Diencephalon (tissue), 1 donor: ENCODE measurements at places on chromosomes 7 and 10. TPM values are rescaled to one million over a fixed set of nuclear protein-coding genes. Genes with fewer than 3 reads are reported as not detected.

Gene TACC2
- total RNA-seq, result 21.2 TPM

Gene BBIP1
- 62.3 TPM for total RNA-seq

Gene RBP3
- total RNA-seq, result not detected

Gene SH2B2
- 10.8 TPM for total RNA-seq

Gene MRC1
- total RNA-seq, result 3.0 TPM

Gene COMMD3
- 36.0 TPM for total RNA-seq

Gene TCTN3
- total RNA-seq, result 25.8 TPM

Gene RPEL1
- not detected for total RNA-seq

Gene OR2A42
- under 0.01 TPM for total RNA-seq

Gene NPC1L1
- not detected for total RNA-seq

Gene IL2RA
- total RNA-seq, result not detected

Gene NUTM2E
- total RNA-seq, result 0.46 TPM

Gene EVX1
- not detected for total RNA-seq

Gene SVOPL
- 3.0 TPM for total RNA-seq

Gene LRRC4
- 21.2 TPM for total RNA-seq

Gene GALNT11
- total RNA-seq, result 81.4 TPM

Gene EXOC6
- 79.1 TPM for total RNA-seq

Gene CNPY1
- 0.46 TPM for total RNA-seq

Gene GJD4
- 0.23 TPM for total RNA-seq

Gene MYO1G
- total RNA-seq, result 0.46 TPM

Gene NKX2-3
- total RNA-seq, result not detected

Gene LBX1
- total RNA-seq, result not detected

Gene NANOS1
- 15.7 TPM for total RNA-seq

Gene EPO
- not detected for total RNA-seq

Gene VPS37D
- total RNA-seq, result 24.0 TPM

Gene TAS2R4
- total RNA-seq, result 4.4 TPM

Gene SLC26A5
- 0.46 TPM for total RNA-seq

Gene GRM3
- 153 TPM for total RNA-seq

Gene COL28A1
- total RNA-seq, result 1.4 TPM

Gene MYOZ1
- total RNA-seq, result 0.46 TPM

Gene TSPAN15
- total RNA-seq, result 10.6 TPM

Gene IDI2
- total RNA-seq, result not detected

Gene HEPACAM2
- 0.23 TPM for total RNA-seq

Gene FKBP6
- total RNA-seq, result not detected

Gene SAP25
- total RNA-seq, result not detected

Gene SLC12A9
- 27.9 TPM for total RNA-seq

Gene GHRHR
- 2.8 TPM for total RNA-seq

Gene HABP2
- total RNA-seq, result 0.23 TPM

Gene RBM17
- 52.1 TPM for total RNA-seq

Gene GRM8
- total RNA-seq, result 28.4 TPM

Gene NUDT13
- 0.92 TPM for total RNA-seq

Gene CXCL12
- 13.1 TPM for total RNA-seq

Gene GATA3
- 0.69 TPM for total RNA-seq

Gene TAS2R40
- total RNA-seq, result not detected

Gene PDZD7
- total RNA-seq, result 7.2 TPM

Gene LRRD1
- 0.92 TPM for total RNA-seq

Gene CUL1
- 56.7 TPM for total RNA-seq

Gene MNX1
- total RNA-seq, result not detected

Gene OTUD1
- 17.1 TPM for total RNA-seq

Gene PRR15
- total RNA-seq, result not detected

Gene CYP2C9
- not detected for total RNA-seq

Gene ZNF511
- 8.1 TPM for total RNA-seq

Gene ATP6V0A4
- 0.69 TPM for total RNA-seq

Gene GPR146
- 3.2 TPM for total RNA-seq

Gene CNPY4
- total RNA-seq, result 22.8 TPM

Gene STEAP4
- 0.23 TPM for total RNA-seq

Gene CUZD1
- total RNA-seq, result 0.69 TPM

Gene PNLIPRP1
- total RNA-seq, result not detected
